Heart left ventricle (tissue), 16 donors: ENCODE measurements at places on chromosomes 3 and 15.

GRCh38 chr15:78540871-78541743, 863 bp downstream of the PSMA4 start:
- H3K36me3 ChIP-seq: peaks cover 30% of the 10 kb centered on the region
- peak overlapping the region; percentile 84 for H3K4me3 ChIP-seq

GRCh38 chr3:198025644-198026043, 65.6 kb downstream of the LMLN start:
- no peak overlapping the region for H3K4me3 ChIP-seq
- DNase-seq: no peak
- no peaks in the 10 kb centered on the region for H3K4me1 ChIP-seq

GRCh38 chr3:141268306-141268705, 36.7 kb downstream of the PXYLP1 start:
- no peak for DNase-seq
- H3K4me3 ChIP-seq: no peak overlapping the region
- no peak overlapping the region for H3K27ac ChIP-seq
- H3K4me1 ChIP-seq: peaks cover 11% of the 10 kb centered on the region
- no peaks in the 10 kb centered on the region for H3K36me3 ChIP-seq
- no peaks in the 10 kb centered on the region for H3K27me3 ChIP-seq

GRCh38 chr15:80061582-80061981, 2.1 kb downstream of the ZFAND6 start:
- no peaks in the 10 kb centered on the region for H3K27me3 ChIP-seq
- no peaks in the 10 kb centered on the region for H3K36me3 ChIP-seq
- H3K27ac ChIP-seq: no peak overlapping the region
- H3K4me1 ChIP-seq: peaks cover 3% of the 10 kb centered on the region
- H3K4me3 ChIP-seq: no peak overlapping the region
- no peak for DNase-seq

DNA sequence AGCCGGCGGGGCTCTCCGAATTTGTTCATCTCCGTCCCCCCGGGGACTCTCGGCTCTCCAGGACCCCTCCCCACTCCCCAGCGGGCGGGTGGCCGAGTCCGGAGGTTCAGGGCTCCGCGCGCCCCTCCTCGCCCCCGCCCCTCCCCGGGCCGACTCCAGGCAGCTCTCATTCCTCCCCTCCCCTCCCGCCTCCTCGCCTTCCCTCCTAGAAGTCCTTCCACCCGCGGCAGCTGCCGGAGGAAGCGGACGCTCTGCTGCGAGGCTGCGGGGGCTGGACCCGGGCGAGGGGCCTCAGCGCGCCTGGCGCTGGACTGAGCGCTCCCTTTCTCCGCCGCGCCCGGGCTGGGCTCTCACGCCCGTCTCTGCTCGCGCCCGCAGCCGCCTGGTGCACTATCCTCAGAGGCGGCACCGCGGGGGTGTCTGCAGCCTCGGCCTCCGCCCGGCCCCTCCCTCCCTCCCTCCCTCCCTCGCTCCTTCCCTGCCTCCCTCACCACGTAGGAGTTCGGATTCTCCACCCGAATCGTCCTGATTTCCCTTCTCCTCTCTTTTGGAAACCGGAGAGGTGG, at the start of gene ROBO2:
TSS of gene ROBO2 (plus strand) at position 494 of the 566 bp plus-strand sequence. CDS start 687 bp downstream, outside the sequence.
- H3K4me3 ChIP-seq: peak within 1 kb of the TSS; percentile 56
- H3K27ac ChIP-seq: no peak within 1 kb of the TSS
- peaks cover 16% of the 10 kb centered on the region for H3K27me3 ChIP-seq
- peak; percentile 27 for DNase-seq
- no peaks in the 10 kb centered on the region for H3K36me3 ChIP-seq

DNA sequence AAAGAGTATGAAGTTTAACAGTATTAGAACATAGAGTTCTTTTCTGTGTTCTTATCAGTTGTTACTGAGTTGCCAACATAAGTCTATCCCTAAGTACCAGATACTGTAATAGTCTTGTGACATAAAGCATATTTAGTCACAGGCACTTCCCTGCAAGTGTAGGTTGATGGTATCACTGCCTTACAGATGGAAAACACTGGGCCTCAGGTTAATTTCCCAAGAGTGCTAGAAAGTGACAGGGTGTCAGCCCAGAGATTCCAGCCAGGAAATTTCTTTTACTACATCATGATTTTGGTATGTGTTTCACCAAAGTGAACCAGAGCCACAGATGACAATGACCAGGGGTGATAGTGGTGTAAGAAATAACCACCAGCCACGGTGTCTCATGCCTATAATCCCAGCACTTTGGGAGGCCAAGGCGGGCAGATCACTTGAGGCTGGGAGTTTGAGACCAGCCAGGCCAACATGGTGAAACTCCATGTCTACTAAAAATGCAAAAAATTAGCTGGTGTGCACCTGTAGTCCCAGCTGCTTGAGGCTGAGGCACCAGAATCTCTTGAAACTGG, 3.2 kb downstream of the EIF1B start:
- H3K27ac ChIP-seq: peak overlapping the region; percentile 94
- peaks cover 9% of the 10 kb centered on the region for H3K4me1 ChIP-seq
- H3K4me3 ChIP-seq: peak overlapping the region; percentile 86
- H3K27me3 ChIP-seq: no peaks in the 10 kb centered on the region
- DNase-seq: peak; percentile 34
- peaks cover 5% of the 10 kb centered on the region for H3K36me3 ChIP-seq

GRCh38 chr3:28039829-28040228, 201.6 kb upstream of the CMC1 start:
- H3K27ac ChIP-seq: no peak overlapping the region
- H3K27me3 ChIP-seq: no peaks in the 10 kb centered on the region
- no peaks in the 10 kb centered on the region for H3K4me1 ChIP-seq
- no peak for DNase-seq

DNA sequence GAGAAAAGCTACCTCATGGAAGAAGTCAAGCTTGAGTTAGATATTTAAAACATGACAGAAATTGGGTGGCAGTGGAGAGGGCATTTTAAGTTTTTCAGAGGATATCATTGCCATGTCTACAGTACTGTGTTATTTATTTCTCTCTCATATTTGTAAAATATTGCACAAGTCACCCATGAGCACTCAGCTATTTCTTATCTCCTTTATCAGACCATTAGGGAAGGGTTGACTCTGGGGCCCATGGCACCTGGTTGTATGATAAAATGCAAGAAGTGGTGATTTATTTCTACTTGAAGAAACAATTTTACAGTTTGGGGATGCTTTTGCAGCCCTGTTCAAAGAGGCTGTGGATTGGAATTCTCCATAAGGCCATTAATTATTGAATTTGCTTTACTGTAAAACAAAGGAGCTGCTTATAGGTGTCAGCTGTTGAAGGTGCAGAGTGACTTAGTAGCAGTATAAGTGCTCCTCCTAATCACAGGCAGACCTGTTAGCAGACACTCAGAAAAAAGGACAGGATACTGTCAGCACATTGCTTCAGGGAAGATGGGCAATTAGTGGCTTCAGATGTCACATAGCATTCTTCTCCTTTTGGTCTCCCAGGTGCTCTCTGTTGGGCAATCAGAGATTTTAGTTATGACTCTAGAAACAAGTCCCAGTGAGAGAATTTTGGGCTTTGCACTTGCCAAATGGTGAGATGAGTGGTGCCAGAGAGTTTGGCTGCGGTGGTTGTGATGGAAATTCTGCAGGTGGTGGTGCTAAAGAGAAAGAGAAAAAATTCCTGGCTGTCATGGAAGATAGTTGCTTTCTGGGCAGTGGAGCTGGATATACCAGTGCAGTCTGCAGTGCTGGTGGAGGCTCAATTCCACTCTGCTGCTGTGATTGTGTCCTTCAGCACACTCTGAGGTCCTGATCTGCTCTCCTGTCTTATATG, 129.7 kb upstream of the ROPN1 start:
- no peak overlapping the region for H3K4me3 ChIP-seq
- no peaks in the 10 kb centered on the region for H3K27me3 ChIP-seq
- no peaks in the 10 kb centered on the region for H3K36me3 ChIP-seq
- no peak for DNase-seq

GRCh38 chr3:9310043-9310442, 52.8 kb upstream of the THUMPD3 start:
- H3K36me3 ChIP-seq: no peaks in the 10 kb centered on the region
- no peak overlapping the region for H3K27ac ChIP-seq

GRCh38 chr3:114400371-114400770, 106.5 kb downstream of the TIGIT start:
- peak overlapping the region; percentile 16 for H3K4me3 ChIP-seq
- H3K36me3 ChIP-seq: no peaks in the 10 kb centered on the region
- H3K4me1 ChIP-seq: peaks cover 10% of the 10 kb centered on the region
- no peaks in the 10 kb centered on the region for H3K27me3 ChIP-seq
- peak overlapping the region; percentile 53 for H3K27ac ChIP-seq

GRCh38 chr3:127822682-127823425, 539 bp upstream of the MGLL start:
- no peaks in the 10 kb centered on the region for H3K27me3 ChIP-seq
- peaks cover 2% of the 10 kb centered on the region for H3K36me3 ChIP-seq
- peak overlapping the region; percentile 86 for H3K4me3 ChIP-seq
- peak overlapping the region; percentile 90 for H3K27ac ChIP-seq
- H3K4me1 ChIP-seq: peaks cover 29% of the 10 kb centered on the region

GRCh38 chr3:81789691-81790090, 28.2 kb upstream of the GBE1 start:
- DNase-seq: no peak
- no peaks in the 10 kb centered on the region for H3K27me3 ChIP-seq
- no peaks in the 10 kb centered on the region for H3K36me3 ChIP-seq
- peaks cover 21% of the 10 kb centered on the region for H3K4me1 ChIP-seq
- peak overlapping the region; percentile 78 for H3K27ac ChIP-seq

GRCh38 chr15:62816342-62817069, 226.0 kb upstream of the TPM1 start:
- H3K4me3 ChIP-seq: peak overlapping the region; percentile 4
- H3K27ac ChIP-seq: peak overlapping the region; percentile 85
- H3K36me3 ChIP-seq: peaks cover 21% of the 10 kb centered on the region
- no peaks in the 10 kb centered on the region for H3K27me3 ChIP-seq
- peaks cover 32% of the 10 kb centered on the region for H3K4me1 ChIP-seq
- DNase-seq: no peak

DNA sequence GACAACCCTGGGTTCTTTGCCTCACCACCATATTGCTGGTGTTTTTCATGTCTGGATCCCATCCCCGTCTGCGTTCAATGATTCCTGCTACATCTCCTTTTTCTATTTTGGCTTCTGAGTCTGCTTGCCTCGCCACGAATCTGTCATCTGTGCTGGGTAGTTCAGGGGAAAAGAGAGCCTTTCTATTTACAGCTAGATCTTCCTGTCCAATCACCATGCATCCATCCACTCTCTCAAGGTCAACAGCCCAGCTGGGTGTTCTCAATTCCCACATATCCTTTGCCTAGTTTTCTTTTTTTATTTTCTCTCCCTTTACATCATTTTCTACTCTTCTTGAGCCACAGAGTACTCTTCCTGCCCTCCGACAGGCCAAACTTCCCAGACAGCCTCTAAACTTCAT, 104.8 kb upstream of the RAD18 start:
- no peak overlapping the region for H3K4me3 ChIP-seq
- DNase-seq: peak; percentile 18
- H3K4me1 ChIP-seq: peaks cover 22% of the 10 kb centered on the region
- no peak overlapping the region for H3K27ac ChIP-seq
- no peaks in the 10 kb centered on the region for H3K36me3 ChIP-seq

DNA sequence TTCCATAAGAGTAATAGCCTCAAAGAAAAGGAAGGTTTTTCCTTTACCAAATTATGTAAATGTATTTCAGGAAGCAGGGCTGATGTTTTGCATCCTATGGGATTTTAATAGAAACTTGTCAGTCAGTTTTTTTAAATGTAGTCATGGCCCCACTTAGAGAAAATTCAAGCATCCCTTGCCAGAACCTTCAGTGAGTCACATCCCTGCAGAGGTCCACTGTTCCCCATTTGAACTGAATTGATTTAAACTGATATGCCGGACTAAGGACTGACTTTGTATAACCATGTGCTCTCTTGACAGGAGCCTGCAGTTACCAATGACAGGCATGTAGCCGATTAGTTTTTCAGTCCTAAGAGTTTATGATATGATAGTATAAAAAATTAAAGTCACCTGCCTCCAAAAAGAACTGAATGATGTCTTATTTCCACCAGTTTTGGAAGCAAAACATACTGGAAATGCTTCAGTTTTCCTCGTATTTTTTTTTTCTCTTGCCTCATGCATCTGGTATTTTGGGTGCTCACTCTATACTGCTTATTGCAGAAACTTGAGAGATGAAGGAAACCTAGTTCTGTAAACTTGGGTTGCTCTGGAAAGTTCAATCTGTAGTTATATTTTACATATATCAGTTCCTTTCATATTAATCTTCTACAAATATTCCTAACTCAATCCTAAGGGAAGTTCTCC, 30.7 kb downstream of the LRTM1 start:
- H3K36me3 ChIP-seq: no peaks in the 10 kb centered on the region
- H3K4me1 ChIP-seq: peaks cover 20% of the 10 kb centered on the region
- no peak overlapping the region for H3K4me3 ChIP-seq
- no peak overlapping the region for H3K27ac ChIP-seq
- no peak for DNase-seq
- no peaks in the 10 kb centered on the region for H3K27me3 ChIP-seq
